ENCODE measurements at places on chromosomes 5 and 9.

DNA sequence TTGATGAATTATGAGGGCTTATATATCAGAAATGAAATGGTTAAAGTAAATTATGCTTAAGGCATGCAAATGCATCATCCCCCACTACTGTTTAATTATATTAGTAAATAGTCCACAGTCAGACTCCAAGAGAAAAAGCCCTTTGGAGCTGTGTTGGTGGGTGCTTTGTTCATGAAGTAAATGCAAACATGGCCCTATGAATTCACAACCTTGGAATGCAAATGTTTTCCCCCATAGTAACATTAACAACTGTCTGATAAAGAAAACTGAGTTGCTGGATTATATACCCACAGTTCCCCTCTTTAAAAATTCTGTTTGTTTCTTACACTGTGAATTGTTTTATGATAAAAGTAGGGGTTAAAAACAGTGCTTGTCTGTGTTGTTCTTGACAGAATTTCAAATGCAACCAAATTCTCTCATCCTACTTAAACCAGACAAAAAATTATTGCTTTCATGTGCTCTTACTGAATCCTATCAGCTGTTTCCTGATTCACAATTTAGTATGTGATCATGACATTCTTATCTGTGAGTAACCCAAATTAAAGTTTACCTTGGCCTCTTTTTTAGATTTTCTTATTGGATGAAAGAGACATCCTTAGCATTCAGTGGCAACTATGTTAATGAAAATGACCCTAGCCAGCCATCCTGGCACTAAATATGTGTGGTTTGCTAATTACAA is 48.5 kb upstream of the SNCAIP start:
- no peak for DNase-seq

GRCh38 chr9:91711755-91712601 is 238.1 kb downstream of the ROR2 start:
- DNase-seq = no peak

DNA sequence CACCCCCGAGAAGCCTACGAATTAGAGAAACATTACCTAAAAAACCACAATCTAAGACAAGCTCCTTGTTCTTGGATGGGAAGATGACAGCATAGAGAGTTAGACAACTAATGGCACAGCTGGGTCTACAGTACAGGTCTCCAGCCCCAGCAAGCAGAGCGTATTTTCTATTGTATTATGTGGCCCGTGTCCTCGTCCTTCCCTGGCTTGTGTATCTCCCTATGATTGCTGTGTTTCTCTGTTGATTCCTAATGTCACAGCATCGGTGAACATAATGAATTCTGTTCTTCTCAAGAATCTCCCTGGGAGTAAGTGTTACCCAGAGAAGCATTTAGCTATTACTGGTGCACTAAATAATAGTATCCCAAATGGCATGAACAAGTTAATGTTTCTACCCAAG is 66.8 kb upstream of the CEP78 start:
- no peak for DNase-seq

- DNase-seq = no peak
These were observed 2.7 kb downstream of the BTNL9 start for GRCh38 chr5:181042722-181043121.

DNA sequence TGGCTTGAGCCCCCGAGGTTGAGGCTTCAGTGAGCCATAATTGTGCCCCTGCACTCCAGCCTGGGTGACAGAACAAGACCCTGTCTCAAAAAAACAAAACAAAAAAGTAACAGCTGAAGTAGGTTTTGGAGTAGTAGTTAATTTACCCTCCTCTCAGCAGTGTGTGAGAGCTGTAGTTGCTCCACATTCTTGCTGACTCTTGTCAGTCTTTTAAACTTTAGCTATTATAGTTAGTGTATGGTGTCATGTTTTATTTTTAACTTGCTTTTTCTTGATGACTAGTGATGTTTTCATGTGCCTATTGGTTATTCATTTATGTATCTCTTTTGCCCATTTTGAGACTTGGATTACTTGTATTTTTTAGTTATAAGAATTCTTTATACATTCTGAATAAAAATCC is 52.9 kb upstream of the DHFR start:
- DNase-seq = no peak

GRCh38 chr5:1709171-1709803 is 90.3 kb downstream of the MRPL36 start:
- peak; percentile 42 for DNase-seq

Data from retina (tissue), 1 donor.